Erythroblast (primary cell): ENCODE measurements at places on chromosomes 7 and 10.
A peak's percentile ranks its signal among the peaks of the same experiment; 100 is the strongest.

GRCh38 chr10:119337796-119338432 is 130.5 kb downstream of the GRK5 start:
- no peak for DNase-seq

DNA sequence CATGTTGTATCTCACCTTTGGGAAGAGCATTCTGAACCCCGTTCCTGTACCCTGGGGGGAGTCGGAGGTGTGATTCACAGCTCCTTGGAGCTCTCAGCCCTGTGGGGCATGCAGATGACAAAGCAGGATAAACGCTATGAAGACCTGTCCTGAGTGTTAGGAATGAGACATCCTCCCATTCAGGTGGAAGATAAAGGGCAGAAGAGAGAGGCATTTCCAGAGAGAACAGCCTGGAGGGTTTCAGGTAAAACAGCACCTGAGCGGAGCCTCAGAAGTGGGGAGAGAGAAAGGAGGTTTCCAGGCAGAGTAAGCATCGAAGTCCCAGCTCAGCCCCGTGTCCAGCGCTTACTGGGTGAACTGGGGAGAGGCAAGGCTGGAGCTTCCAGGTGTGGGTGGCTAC is 288.9 kb downstream of the KLF6 start:
- DNase-seq: no peak

DNA sequence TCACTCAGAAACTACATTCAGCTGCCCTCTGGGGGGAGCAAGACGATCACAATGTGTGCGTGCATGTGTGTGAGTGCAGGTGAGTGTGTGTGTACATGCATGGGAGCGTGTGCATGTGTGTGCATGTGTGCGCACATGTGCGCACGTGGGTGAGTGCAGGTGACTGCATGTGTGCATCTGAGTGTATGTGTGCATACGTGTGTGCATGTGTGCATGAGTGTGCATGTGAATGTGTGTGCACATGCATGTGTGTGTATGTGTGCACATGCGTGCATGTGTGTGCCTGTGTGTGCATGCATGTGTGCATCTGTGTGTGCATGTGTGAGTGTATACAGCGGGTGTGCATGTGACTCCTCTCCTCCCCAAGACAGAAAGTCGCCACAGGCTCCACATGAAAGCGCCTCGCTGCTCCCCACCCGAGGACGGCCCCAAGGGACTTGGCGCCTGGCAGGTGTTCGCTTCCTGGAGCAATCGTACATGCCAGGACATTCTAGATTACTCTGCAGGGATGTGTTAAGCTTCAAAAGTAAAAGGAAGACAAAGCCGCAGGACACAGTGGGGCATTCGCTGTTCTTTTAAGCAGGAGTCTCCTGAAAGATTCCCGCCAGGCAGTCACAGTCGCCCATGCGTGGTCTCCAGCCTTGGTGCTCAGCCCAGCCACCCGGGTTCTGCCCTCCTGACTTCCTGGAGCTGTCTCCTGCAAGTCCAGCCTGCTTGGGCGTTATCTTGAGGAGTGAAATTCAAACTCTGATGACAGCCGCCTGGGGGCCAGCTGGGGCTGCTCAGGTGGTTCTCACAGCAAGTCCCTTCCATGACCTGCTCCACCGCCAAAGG is 42.0 kb upstream of the ADGRA1 start:
- DNase-seq: no peak

GRCh38 chr7:138460649-138461607 is 869 bp downstream of the TRIM24 start:
- DNase-seq: peak; percentile 87

DNA sequence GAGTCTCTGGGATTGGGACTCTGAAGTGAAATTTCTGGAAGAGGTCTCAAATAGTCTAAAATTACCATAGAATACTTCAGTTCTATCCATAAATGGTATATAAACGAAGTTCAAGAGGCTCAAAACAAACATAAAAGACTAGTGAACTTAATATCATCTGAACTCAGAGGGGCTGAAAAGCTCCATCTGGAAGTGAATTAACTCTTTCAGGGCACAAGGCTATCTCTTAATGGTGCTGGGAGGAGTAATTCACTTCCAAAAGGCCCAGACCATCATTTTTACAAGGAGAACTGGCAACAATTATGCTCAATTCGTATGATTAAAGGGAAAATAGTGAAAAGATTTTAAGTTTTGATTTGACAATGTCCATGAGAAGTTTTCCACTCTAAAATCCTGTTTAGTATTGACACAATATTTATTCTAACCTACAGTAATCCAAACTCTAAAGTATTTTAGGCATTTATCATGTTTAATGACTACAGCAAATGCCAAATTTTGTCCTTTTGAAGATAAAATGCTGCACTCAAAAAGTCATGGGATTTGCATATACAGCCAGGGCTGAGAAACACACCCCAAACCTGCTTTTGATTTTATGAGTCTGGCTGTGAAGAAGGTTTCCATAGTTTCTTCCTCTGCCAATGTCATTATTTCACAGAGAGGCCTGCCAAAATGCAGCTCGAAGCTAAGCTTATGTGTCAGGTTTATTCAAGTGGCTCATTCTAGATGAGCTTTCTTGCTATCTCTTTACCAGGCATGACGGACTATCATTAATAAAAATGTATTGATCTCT is 143.9 kb downstream of the HIBADH start:
- DNase-seq: no peak

- DNase-seq: no peak
Observed at GRCh38 chr10:97508342-97508741, 9.6 kb downstream of the UBTD1 start.

- DNase-seq: no peak
Observed at GRCh38 chr7:111682588-111683340, 120.5 kb upstream of the IMMP2L start.

DNA sequence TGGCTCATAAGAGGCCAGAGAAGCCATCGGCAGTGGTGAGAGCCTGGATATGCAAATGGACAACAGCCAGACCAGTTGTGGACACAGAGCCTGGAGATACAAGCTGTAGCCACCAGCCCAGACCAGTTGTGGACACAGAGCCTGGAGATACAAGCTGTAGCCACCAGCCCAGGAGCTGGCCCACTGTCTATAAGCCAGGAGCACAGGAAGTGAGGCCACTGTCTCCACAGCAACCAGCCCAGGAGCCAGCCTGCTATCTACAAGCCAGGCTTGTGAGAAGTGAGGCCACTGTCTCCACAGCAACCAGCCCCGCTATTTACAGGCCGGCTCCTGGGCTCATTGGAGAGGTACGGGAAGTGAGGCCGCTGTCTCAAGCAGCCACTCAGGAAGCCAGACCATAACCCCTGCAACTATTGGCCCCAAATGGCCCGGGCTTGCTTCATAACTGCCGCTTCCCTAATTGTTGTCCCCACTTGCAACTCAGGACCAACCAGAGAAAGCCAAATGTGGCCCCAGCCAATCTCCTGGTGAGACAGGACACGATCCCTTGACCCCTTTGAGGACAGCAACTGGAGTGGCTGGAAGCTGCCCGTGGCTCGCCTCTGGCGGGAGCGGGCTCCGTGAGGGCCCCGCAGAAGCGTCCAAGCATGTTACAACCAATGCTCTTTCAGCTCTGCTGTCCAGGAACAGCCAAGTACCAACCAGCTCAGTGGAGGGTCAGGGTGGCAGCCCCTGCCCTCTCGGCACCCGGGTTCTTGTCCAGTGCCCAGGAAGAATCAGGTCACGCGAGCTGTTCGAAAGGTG is 44.1 kb upstream of the CNPY1 start:
- DNase-seq: peak; percentile 11

DNA sequence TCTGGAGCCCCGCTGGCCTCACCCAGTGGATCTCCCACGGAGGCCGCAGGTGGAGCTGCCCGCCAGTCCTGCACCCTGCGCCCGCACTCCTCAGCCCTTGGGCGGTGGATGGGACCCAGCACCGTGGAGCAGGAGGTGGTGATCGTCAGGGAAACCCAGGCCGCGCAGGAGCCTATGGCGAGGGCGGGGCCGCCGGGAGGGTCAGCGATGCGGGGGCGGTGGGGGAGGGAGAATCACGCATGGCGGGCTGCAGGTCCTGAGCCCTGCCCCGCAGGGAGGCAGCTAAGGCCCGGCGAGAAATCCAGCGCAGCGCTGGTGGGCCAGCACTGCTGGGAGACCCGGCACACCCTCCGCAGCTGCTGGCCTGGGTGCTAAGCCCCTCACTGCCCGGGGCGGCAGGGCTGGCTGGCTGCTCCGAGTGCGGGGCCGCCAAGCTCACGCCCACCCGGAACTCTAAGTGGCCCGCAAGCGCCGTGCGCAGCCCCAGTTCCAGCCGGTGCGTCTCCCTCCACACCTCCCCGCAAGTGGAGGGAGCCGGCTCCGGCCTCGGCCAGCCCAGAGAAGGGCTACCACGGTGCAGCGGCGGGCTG is 524.8 kb upstream of the TPK1 start:
- no peak for DNase-seq

GRCh38 chr7:106863274-106863997 is 1.6 kb upstream of the PIK3CG start:
- no peak for DNase-seq

DNA sequence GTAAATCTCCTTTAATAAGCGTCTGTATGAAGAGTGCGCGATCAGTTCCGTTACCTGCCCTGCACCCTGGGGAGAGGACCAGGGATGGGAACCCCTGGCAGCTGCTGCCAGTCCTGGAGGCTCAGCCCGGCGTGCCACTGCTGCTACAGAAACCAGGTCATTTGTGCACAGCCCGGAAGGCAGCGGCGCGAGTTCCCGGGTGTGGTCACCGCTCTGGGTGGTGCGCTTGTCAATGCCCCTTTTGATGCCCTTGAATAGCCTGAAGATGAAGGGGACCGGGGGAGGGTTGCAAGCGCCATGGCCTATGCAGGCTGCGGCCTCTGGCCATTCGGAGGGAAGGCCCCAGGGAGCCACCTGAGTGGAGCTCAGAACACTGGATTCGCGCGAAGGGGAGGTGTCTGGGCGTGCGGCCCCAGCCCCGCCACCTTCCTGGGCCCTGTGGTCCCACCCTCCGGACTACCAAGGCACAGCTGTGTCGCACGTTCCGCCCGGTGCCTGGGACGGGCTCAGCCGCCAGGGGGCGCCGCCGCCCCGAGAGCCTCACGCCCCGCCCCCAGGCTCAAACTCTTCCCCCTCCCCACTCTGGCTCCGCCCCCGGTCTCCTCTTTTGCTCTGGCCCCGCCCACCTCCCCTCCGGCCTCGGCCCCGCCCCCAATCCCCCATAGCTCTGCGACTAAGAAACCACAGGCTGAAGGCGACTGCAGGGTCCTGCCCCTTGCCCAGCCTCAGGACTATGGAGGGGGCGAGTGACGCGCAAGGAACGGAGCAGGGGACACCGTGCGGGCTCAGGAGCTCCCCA is 16.5 kb downstream of the AP5Z1 start:
- DNase-seq: peak; percentile 81

DNA sequence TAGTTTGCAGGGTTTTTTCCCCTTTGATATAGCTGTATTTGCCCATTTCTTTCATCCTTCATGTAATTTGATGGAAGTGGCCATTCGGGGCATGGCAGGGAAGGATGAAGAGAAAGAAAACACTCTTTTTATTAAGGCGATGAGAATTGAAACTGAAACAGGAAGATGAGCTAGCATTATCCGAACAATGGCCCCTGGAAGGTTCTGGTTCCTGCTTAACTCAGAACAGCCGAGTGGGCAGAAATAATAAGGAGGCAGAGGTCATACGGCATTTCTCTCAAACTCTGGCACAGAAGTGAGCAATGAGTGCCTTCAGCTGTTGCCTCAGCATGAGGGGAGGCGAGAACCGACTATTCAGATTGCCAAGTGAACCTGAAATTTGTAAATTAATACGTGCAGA is 113.2 kb upstream of the MYO3A start:
- DNase-seq: no peak

DNA sequence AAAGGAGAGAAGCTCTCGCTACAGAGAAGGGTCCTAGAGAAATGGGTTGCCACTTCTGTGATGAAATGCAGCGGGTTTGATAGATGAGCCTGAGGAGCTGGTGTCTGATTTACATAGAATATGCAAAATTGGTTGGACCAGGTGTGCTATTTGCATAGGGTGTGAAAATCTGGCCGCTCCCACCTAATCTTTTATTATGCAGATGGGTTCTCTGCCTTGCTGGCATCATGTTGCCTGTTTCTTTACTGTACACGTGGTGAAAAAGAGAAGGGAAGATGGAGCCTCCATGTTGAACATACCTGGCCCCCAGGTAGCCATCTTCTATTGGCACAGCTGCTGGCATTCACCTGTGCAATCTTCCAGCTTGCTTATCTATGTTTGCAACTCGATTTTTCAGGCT is 212.2 kb downstream of the ANKRD7 start:
- no peak for DNase-seq

DNA sequence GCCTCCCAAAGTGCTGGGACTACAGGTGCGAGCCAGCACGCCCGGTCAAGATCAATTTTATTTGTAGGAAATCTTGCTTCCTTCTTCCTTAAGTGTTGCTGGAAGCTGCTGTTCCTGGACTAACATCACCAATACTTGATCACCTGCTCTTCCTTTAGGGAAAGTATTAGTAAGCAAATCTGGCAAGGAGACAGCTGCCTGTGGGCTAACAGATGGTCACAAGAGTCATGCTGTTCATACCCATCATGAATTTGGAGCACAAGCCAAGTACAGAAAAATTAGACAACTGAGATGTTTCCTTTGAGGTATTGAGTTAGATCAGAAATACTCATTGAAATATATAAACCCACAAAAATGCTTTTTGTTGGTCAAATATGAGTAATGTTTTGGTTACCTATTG is 27.9 kb downstream of the BAIAP2L1 start:
- DNase-seq: no peak

- DNase-seq: no peak
Observed at GRCh38 chr7:111274857-111275256, 183.9 kb downstream of the LRRN3 start.

- no peak for DNase-seq
Observed at GRCh38 chr10:50894312-50894711, 8.9 kb upstream of the A1CF start.

- no peak for DNase-seq
Observed at GRCh38 chr7:47672977-47673381, 91.1 kb upstream of the TNS3 start.

DNA sequence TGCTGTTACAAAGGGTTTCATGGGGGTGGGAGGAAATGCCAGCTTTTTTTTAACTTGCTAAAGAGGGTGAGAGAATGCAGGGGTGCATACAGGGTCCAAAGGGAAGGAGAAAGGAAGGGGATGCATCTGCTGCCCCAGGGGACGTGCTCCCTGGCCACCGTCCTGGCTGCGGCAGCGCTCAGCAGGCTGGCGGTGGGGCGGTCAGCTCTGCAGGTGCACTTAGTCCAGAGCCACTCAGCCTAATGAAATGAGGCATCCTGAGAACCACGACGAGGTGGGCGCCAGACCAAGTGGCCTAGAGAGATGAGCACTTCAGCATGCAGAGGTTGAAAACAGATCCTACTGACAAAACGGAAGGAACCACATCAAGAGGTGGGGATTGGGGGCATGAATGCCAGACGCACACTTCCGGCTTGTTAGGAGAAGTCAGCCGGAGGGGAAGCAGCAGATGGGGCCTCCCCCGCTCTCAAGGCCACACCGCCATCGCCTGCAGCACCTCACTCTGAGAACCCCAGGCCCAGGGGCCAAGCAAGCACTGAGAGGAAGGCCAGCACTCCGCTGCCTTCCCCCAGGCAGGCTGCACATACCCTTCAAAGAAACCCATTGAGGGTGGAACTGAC is 94.5 kb downstream of the MAD1L1 start:
- DNase-seq: no peak

DNA sequence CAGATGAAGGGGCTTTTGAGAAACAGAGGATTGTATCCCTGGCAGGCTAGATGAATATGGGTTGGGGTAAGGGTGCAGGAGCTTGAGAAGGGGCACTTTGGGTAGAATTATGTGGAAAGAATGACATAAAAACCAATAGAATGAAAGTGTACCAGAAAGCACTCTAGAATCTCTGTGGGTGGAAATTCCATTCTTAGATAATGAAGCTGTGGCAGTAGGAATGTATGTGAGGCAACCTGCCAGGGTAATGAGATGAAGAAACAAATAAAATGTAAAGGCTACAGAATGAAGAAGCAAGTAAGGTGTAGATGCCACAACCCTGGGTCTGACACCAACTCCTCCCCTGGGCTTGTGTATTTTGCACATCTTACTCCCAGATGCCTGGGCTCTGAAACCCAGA is 16.8 kb downstream of the NOBOX start:
- DNase-seq: no peak
